ENCODE measurements at places on chromosomes 1 and 21. TPM values are rescaled to one million over a fixed set of nuclear protein-coding genes. Genes with fewer than 3 reads are reported as not detected.

The C4BPA gene
- not detected for total RNA-seq

The C1orf52 gene
- total RNA-seq: 9.2 TPM

The APOBEC4 gene
- not detected for total RNA-seq

The CELSR2 gene
- 0.16 TPM for total RNA-seq

The KLHDC7A gene
- total RNA-seq: not detected

The SETDB1 gene
- total RNA-seq: 24.6 TPM

The CD1E gene
- not detected for total RNA-seq

The RIMS3 gene
- total RNA-seq: 0.16 TPM
